Cortex of kidney (tissue), 1 donor: ENCODE measurements at places on chromosomes 2 and 18.

DNA sequence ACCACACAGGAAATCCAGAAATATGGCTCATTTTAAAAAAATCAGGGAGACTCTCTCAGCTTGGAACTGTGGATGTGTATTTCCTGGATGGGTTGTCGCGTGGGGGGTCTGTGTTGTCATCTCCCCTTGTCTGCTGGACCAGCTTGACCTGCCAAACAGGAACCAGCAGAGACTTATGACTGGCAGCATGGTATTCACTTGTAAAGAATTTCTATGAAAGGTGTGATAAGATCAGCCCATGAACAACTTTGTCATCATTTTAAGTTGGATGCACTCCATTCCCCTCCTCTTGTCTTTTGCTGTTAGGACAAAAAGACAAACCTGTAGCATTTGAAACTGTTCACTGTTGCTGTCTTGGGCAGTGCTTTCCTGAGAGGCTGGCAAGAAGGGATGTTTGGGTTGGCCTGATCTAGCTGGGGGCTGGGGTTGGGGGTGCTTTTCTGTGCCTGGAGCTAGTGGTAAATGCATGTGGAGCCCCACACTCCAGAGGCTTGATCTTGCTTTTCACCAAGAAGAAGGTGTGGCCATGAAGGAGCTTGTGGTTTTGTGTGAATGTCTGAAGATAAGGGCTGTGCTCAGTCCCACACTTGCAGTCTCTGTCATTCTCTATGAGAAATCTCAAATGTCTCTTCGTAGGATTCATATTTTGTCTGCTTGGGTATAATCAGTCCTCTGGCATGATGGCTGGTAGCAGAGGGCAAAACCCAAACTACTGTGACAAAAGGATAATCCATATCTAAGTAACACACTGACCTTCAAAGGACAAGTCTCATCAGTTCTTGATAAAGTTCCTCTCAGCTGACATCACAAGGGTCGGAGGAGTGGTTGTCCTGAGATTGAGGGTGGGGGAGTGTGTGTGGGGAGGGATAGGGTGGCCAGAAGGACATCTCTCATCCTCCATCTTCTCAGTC lies 39.0 kb downstream of the RALB start:
- no peak for DNase-seq

- no peak for DNase-seq
Observed at GRCh38 chr18:45670281-45670962, 53.6 kb upstream of the SLC14A1 start.

GRCh38 chr2:218785103-218785502 lies 3.2 kb downstream of the CYP27A1 start:
- no peak for DNase-seq

DNA sequence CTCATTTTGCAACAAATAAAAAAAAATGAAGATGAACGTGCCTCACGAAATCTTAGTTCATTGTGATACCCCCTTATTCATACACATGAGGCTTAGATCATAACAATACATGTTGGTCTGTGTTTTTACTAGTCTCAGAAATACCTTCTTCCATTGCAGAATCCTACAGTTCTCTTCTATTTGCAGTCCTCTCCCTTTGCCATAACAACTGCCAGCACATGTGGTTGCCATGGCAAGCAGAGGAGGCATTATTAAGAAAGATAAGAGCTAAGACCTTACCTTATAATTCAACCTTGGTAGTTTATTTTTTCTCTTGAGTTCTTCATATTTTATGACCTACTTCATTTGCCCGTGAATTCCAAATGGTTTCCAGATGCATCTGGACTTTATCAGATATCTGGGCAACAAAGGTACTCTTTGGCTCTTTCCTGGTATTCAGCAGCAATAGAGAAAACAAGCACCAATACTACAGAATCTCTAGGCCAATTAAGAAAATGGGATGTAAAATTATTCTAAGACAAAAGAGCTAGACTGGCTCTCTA lies 524.0 kb downstream of the CMPK2 start:
- DNase-seq, result no peak

DNA sequence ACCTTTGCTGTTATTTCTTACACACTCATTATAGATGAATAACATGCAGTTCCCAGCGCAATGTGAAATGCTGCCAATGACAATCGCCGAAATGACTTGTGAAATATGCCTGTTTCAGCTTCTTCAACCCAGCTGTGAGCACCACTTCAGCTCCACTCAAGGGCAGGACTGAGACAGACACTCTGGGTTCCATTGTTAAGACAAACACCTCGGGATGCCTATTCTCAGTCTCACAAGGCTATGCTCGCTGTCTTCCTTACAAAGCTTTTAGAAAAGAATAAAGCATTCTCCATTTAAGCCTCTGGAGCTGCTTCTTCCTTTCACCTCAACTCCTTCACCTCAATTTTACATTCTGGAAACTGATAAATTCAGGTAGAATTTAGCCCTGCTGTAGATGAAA lies 4.2 kb downstream of the CBLN2 start:
- DNase-seq, result no peak
